ENCODE measurements at places on chromosomes 13 and 19. TPM values are rescaled to one million over a fixed set of nuclear protein-coding genes. Genes with fewer than 3 reads are reported as not detected.

Gene GFY
- polyA plus RNA-seq = not detected

Gene NLRP9
- polyA plus RNA-seq = 0.05 TPM

Gene ZNF549
- polyA plus RNA-seq = 2.9 TPM

Gene TEX101
- not detected for polyA plus RNA-seq

Gene CRB3
- 28.5 TPM for polyA plus RNA-seq

Gene METTL21C
- polyA plus RNA-seq = not detected

Gene C19orf85
- not detected for polyA plus RNA-seq

Gene TUBA3C
- not detected for polyA plus RNA-seq

Gene KCNC3
- polyA plus RNA-seq = 7.1 TPM

Gene GPR183
- polyA plus RNA-seq = 0.61 TPM

Gene ACP5
- polyA plus RNA-seq = 11.4 TPM

Gene AZU1
- polyA plus RNA-seq = 0.35 TPM

Gene KLK2
- 0.27 TPM for polyA plus RNA-seq
